WTC11 (cell line): ENCODE measurements at places on chromosomes 6 and 20. TPM values are rescaled to one million over a fixed set of nuclear protein-coding genes. Genes with fewer than 3 reads are reported as not detected.

RUNX2 gene
- total RNA-seq: 0.28 to 0.55 TPM (median 0.53 TPM) in 3 replicates

DNA sequence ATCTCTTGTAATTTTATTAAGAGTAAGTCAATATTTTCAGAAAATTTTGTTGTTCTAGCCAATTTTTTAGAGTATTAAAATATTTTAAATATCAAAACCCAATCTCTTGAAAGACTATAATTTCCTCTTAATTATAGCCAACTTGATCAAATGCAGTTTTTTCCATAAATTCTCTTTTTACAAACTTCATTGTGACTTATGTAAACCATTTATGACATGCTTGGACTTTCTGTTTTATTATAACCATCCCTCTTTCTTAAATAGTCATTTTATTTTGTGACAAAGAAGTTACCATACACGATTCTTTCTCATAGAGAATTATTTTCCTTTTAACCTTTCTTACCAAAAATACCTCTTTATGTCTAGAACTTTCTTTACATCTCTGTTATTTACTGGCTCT lies 1075.5 kb downstream of the KHDRBS2 start:
- H3K27ac ChIP-seq: no peak overlapping the region
- no peak for DNase-seq
- no peak overlapping the region for H3K4me3 ChIP-seq
- H3K36me3 ChIP-seq: peaks cover 50% of the 10 kb centered on the region
- H3K4me1 ChIP-seq: no peaks in the 10 kb centered on the region

PBOV1 gene
- total RNA-seq: not detected in 3 replicates

DNA sequence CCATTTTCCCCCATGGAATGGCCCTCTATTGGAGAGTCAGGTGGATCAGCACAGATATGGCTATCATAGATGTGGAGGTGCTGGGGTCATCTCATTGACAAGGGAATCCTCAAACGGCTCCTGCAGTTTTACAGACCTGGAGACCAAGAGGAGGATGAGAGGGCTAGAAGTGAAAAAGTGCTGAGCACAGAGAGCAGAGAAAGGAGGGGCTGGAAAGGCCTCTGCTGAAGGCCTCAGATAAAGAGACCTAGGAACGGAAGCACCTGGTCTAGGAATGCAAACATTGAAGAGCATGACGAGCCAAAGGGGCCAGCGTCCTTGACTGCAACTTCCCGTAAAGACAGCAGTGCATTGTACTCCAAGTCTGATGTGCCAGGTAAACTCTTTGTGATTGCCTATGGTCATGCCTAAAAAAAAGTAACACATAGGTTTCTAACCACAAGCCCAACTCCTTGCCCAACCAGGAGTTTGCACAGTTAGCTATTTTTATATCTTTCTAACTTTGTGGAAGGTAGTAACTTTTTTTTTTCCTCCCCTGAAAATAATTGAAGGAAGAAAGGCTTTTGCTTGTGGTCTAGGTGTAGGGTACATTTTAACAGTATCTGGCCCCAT lies 15.2 kb downstream of the RSPH4A start:
- no peak overlapping the region for H3K27ac ChIP-seq
- no peaks in the 10 kb centered on the region for H3K4me1 ChIP-seq

DNA sequence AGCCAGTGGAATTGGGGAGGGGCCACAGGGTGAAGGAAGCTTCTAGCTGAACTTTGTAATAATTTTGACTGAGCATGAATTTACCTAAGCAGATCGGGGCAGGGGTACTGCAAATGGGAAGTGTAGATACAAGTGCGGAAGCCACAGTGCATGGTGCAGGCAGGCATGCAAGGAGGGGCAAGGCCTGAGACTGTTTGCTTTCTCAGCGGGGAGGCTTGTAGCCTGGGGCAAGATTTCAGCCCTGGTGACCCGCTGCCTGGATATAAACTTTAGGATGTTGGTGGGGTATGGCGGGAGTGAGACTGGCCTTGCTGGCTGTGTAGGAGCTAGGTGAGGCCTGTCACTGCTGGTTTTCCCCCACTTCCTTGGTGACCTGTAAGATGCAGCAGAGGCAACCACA lies 266.4 kb upstream of the PREP start:
- H3K27ac ChIP-seq: no peak overlapping the region
- H3K27me3 ChIP-seq: no peaks in the 10 kb centered on the region
- peak; percentile 42 for DNase-seq
- H3K4me1 ChIP-seq: peaks cover 17% of the 10 kb centered on the region
- no peak overlapping the region for H3K4me3 ChIP-seq

- no peak overlapping the region for H3K27ac ChIP-seq
- H3K4me1 ChIP-seq: peaks cover 6% of the 10 kb centered on the region
- H3K36me3 ChIP-seq: peaks cover 9% of the 10 kb centered on the region
- H3K27me3 ChIP-seq: peaks cover 38% of the 10 kb centered on the region
- DNase-seq: peak; percentile 29
Measured at GRCh38 chr20:3751675-3752385, 15.7 kb downstream of the ADISSP start.

DNA sequence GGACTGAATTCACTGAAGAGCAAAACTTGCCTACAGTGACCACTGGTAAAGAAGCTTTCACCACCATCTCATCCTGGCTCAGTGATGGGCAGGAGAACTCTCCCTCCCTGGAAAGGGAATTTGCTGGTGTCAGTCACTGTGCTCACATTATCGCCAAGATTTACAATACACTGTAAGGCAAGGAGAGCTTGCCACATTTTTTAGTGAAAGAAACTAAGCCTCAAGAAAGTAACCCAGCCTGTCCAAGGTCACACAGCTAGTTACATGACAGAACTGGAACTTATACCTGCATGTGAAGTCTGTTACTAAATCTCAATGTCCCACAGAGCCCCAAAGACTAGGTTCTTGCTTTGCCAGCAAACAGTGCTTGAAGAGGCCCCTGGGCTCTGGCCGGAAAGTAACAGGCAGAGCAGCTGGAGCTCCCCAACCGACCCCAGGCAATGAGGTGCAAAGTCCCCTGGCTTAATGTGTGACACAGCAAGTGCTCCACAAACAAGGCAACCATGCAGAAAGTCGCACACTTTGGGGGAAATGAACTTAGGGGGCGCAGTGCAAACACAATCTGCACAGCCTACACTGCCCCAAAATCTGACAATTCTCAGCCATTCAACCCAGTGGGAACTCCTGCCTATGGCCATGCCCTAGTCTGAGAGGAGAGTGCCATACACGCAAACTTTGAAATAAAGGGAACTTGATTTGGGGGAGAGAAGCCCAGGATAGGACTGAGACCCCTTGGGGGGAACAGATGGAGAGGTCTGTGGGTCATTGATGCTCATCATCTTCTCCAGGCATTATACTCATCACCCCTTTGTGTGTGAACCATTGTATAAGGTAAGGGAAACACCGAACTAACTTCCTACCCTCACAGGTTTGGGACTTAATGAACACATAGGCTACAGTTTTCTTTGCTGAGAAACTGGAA lies 1.9 kb downstream of the BCL2L1 start:
- peaks cover 60% of the 10 kb centered on the region for H3K4me1 ChIP-seq
- H3K36me3 ChIP-seq: peaks cover 21% of the 10 kb centered on the region
- no peaks in the 10 kb centered on the region for H3K27me3 ChIP-seq
- H3K4me3 ChIP-seq: peak overlapping the region; percentile 86
- no peak for DNase-seq

GSTA3 gene
- not detected in 3 replicates for total RNA-seq

C20orf204 gene
- 1.6 to 2.4 TPM (median 2.1 TPM) in 3 replicates for total RNA-seq

DNA sequence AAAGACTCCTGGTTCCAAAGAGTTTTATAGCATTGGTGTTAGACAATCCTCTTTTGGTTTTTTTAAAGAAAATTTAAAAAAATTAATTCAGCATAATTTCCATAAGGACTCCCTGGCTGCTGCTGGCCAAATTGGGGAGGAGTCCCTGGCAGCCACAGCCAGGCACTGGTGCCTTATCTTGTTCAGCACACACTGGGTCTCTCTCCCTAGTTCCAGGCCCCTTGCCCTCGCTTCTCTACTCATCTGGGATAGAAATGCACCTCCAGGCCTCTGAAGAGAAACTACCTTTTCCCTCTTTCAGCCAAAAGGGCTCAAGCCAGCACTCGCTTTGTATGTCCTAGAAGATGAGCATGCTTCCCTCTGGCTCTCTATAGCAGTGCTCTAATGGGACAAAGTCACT lies 13.4 kb upstream of the MAPK13 start:
- no peak for DNase-seq
- H3K4me3 ChIP-seq: no peak overlapping the region
- no peaks in the 10 kb centered on the region for H3K27me3 ChIP-seq
- no peak overlapping the region for H3K27ac ChIP-seq
- peaks cover 35% of the 10 kb centered on the region for H3K4me1 ChIP-seq

DNA sequence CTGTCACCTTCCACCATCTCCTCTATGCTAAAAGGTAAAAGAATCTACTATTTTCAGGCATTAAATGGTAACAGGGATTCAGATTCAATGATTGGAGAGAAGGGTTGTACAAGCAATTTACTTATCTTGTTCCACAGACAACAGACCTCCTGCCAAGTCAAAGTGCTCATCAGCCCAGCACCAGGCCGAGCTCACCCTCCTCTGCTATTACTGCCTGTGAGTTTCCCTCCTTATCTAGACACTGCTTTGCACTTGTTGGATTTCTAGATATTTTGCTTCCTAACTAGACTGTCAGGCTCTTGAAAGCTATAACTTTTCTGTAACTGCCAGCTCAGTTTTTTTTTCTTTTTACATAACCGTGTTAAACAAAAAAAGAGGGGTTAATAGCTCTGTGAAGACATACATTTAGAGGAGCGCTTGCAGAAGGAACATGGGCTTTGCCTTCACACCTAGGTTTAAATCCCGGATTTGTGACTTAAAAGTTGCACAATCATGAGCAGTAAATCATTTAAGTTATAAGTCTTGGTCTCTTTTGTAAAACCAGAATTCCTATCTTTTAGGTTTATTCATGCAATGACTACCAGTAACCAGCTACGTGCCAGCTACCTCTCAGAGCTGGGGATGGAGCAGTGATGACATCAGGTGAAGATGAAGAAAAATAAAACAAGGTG lies 1.1 kb upstream of the FAM162B start:
- H3K4me1 ChIP-seq: peaks cover 14% of the 10 kb centered on the region
- no peak for DNase-seq
- H3K36me3 ChIP-seq: no peaks in the 10 kb centered on the region

LINC00237 gene
- 0.78 to 3.1 TPM (median 0.80 TPM) in 3 replicates for total RNA-seq

- H3K27me3 ChIP-seq: no peaks in the 10 kb centered on the region
- peak overlapping the region; percentile 67; the same call in 1 of the 2 replicates for H3K27ac ChIP-seq
- no peak overlapping the region for H3K4me3 ChIP-seq
Measured at GRCh38 chr6:119196715-119197114, 118.3 kb upstream of the FAM184A start.

- no peaks in the 10 kb centered on the region for H3K36me3 ChIP-seq
- H3K27ac ChIP-seq: no peak overlapping the region
- H3K27me3 ChIP-seq: peaks cover 5% of the 10 kb centered on the region; the same call in 1 of the 2 replicates
- peaks cover 44% of the 10 kb centered on the region for H3K4me1 ChIP-seq
Measured at GRCh38 chr6:165820934-165821333, 157.9 kb upstream of the PDE10A start.

DNA sequence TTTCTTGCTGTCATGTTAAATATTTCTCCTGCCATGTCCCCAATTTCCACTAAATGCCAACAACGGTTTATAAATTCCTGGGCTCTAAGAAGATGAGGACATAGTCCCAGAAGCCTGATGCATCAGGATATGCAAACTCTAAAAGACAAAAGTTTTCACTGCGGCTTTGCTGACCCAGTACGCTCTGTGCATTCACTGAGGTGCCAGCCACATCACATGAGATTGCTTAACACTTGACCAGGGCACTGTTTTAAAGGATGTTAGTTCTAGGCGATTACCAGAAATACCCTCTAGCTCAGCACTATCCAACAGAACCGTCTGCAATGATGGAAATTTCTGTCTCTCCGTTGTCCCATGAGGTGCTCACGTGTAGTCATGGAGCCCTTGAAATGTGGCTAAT lies 19.9 kb upstream of the ADTRP start:
- no peak overlapping the region for H3K4me3 ChIP-seq
- DNase-seq: no peak
- H3K27ac ChIP-seq: no peak overlapping the region
- no peaks in the 10 kb centered on the region for H3K36me3 ChIP-seq

FNDC1 gene
- total RNA-seq: 0.23 to 0.44 TPM (median 0.34 TPM) in 3 replicates

CNR1 gene
- 0.23 to 0.48 TPM (median 0.25 TPM) in 3 replicates for total RNA-seq

GRCh38 chr6:168032005-168032760 lies 34.7 kb downstream of the KIF25 start:
- no peak overlapping the region for H3K4me3 ChIP-seq
- peaks cover 2% of the 10 kb centered on the region for H3K36me3 ChIP-seq
- peaks cover 11% of the 10 kb centered on the region; the same call in 1 of the 2 replicates for H3K27me3 ChIP-seq
- DNase-seq: no peak
- H3K27ac ChIP-seq: no peak overlapping the region

GRCh38 chr20:44089987-44090674 lies 96.9 kb downstream of the JPH2 start:
- no peak overlapping the region for H3K4me3 ChIP-seq
- no peaks in the 10 kb centered on the region for H3K36me3 ChIP-seq
- H3K4me1 ChIP-seq: no peaks in the 10 kb centered on the region
- H3K27me3 ChIP-seq: no peaks in the 10 kb centered on the region
